Heart left ventricle (tissue), 16 donors: ENCODE measurements at places on chromosomes 13 and 19. TPM values are rescaled to one million over a fixed set of nuclear protein-coding genes. Genes with fewer than 3 reads are reported as not detected.

DNA sequence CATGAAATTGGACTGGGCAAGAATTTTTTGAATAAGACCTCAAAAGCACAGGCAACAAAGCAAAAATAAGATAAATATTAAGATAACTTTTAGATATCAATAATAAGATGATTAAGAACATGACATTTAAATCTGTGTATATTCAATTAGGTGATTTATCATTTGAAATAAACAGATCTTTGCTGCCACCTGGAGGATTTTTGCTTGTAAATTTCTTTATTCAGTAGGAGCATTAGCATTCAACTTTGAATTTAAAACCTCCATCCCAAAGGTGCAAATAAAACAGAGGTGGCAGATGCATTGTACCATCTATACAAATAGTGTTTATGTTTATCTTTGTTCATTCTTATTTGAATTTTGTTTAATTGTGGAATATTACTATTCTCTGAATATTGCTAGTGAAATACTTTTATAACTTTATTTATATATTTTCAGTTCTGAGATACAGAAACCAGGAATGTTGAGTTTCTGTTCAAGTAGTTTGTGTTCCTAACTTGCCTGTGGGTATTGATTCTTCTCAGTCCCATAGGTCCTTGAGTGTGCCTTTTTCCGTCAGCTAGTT is 20.9 kb downstream of the COG6 start:
- H3K27me3 ChIP-seq: no peaks in the 10 kb centered on the region
- DNase-seq: no peak
- no peaks in the 10 kb centered on the region for H3K4me1 ChIP-seq
- no peak overlapping the region for H3K27ac ChIP-seq
- H3K36me3 ChIP-seq: peaks cover 40% of the 10 kb centered on the region

DNA sequence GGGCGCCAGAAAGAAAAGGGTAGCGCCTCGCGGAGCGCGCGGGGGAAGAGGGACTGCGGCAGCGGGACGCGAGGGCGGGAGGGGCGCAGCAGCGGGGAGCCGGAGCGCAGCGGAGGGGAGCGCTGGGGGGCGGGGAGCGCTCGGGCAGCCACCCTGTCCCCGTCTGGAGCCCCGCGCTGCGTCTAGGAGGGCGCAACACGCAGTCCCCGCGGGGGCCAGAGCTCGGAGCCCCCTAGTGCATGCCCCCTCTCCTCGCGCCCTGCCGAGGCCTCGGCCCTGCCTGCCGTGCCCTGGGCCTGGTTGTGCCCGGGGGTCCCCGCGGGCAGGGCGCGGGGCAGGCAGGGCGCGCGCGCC is 37.9 kb downstream of the SOX1 start:
- no peaks in the 10 kb centered on the region for H3K4me1 ChIP-seq
- no peak overlapping the region for H3K4me3 ChIP-seq
- no peak for DNase-seq
- H3K27me3 ChIP-seq: peaks cover 96% of the 10 kb centered on the region

The LILRA6 gene
- polyA plus RNA-seq: 1.7 TPM

DNA sequence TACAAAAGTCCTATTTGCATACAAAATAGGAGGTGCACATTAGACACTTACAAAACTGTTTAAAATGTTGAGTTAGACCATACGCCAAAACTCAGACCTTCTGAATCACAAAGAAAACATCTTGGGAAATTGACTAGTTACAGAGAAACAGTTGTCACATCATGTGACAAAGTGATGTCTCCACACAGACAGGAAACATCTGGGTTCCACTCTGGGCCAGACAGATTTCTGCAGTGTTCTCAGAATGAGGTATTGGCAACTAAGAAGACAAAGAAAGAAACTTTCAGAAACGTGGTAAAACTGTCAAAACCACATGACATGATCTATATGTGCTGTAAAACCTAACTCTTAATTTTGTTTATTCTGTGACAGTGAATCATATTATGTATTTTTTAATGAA is 6.7 kb downstream of the ZNF793 start:
- DNase-seq: no peak
- H3K36me3 ChIP-seq: peaks cover 6% of the 10 kb centered on the region
- H3K4me3 ChIP-seq: no peak overlapping the region
- no peaks in the 10 kb centered on the region for H3K27me3 ChIP-seq
- H3K27ac ChIP-seq: no peak overlapping the region

- H3K4me3 ChIP-seq: no peak overlapping the region
- peaks cover 7% of the 10 kb centered on the region for H3K4me1 ChIP-seq
- DNase-seq: no peak
- no peaks in the 10 kb centered on the region for H3K27me3 ChIP-seq
These were observed 10.9 kb downstream of the MIR17HG start for GRCh38 chr13:91358387-91358782.

DNA sequence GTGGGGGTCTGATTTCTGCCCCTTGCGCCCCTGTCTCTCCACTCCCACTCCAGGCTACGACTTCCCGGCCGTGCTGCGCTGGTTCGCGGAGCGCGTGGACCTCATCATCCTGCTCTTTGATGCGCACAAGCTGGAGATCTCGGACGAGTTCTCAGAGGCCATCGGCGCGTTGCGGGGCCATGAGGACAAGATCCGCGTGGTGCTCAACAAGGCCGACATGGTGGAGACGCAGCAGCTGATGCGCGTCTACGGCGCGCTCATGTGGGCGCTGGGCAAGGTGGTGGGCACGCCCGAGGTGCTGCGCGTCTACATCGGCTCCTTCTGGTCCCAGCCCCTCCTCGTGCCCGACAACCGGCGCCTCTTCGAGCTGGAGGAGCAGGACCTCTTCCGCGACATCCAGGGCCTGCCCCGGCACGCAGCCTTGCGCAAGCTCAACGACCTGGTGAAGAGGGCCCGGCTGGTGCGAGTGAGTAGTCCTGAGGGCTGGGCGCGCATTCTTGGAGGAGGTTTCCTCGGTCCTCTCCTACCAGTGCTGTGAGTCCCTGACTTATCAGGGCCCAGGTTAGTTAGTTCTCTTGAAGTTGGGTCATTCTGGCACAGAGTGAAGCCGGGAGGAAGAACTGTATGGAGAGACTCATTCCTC is 12.7 kb downstream of the EHD2 start:
- no peak overlapping the region for H3K4me3 ChIP-seq
- H3K27me3 ChIP-seq: peaks cover 19% of the 10 kb centered on the region

The CD22 gene
- 0.11 TPM for polyA plus RNA-seq

The FFAR2 gene
- polyA plus RNA-seq: 0.15 TPM

- H3K4me3 ChIP-seq: no peak overlapping the region
- H3K4me1 ChIP-seq: peaks cover 29% of the 10 kb centered on the region
- H3K27ac ChIP-seq: peak overlapping the region; percentile 59
- H3K27me3 ChIP-seq: no peaks in the 10 kb centered on the region
These were observed 26.8 kb downstream of the PPP5C start for GRCh38 chr19:46373491-46374359.

GRCh38 chr13:33644581-33645543 is 173.1 kb upstream of the RFC3 start:
- peak overlapping the region; percentile 68 for H3K27ac ChIP-seq
- no peak overlapping the region for H3K4me3 ChIP-seq
- H3K4me1 ChIP-seq: peaks cover 36% of the 10 kb centered on the region
- DNase-seq: peak; percentile 34
- no peaks in the 10 kb centered on the region for H3K27me3 ChIP-seq

DNA sequence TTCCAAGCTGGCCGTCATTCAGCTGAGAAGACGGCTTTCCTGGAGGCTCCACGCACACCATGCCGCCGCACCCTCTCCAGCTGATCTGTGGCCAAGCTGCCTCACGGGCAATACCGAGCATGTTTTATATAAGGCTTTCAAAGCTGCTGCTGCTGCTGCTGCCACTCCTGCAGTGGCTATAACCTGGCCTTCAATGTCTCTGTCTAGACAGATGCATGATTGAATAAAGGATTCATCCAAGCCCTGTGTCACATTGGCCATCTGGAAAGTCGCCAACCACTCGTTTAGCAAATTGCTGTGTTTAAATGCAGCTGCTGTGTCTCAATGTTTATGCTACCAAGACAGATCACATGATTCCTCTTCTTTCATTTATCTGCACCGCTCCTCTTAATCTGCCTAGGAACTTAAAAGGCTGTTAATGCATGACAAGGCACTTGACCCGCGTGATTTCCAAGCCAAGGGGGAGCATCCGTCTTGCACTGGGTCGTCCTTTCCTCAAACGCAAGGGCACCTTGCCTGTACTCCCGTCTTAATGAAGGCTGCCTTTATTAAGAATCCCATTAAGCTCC is 114.3 kb downstream of the TEX26 start:
- no peaks in the 10 kb centered on the region for H3K4me1 ChIP-seq
- H3K27me3 ChIP-seq: peaks cover 7% of the 10 kb centered on the region
- H3K27ac ChIP-seq: no peak overlapping the region

DNA sequence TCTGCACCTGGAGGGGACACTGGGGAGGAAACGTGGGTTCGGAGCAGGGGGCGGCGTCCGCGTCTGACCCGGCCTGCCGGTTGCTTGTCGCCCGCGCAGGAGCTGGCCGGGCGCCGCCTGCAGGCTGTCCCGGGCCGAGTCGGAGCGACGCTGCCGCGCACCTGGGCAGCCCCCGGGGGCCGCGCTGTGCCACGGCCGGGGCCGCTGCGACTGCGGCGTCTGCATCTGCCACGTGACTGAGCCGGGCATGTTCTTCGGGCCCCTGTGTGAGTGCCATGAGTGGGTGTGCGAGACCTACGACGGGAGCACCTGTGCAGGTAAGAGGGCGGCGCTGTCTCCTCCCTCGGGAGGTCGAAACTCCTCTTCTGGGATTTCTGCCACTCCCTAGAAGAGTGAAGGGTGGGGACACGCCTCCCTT is 1.3 kb downstream of the ITGBL1 start:
- peak overlapping the region; percentile 8 for H3K4me3 ChIP-seq
- H3K36me3 ChIP-seq: no peaks in the 10 kb centered on the region
- H3K27ac ChIP-seq: no peak overlapping the region
- H3K27me3 ChIP-seq: no peaks in the 10 kb centered on the region
- DNase-seq: no peak
- H3K4me1 ChIP-seq: no peaks in the 10 kb centered on the region

DNA sequence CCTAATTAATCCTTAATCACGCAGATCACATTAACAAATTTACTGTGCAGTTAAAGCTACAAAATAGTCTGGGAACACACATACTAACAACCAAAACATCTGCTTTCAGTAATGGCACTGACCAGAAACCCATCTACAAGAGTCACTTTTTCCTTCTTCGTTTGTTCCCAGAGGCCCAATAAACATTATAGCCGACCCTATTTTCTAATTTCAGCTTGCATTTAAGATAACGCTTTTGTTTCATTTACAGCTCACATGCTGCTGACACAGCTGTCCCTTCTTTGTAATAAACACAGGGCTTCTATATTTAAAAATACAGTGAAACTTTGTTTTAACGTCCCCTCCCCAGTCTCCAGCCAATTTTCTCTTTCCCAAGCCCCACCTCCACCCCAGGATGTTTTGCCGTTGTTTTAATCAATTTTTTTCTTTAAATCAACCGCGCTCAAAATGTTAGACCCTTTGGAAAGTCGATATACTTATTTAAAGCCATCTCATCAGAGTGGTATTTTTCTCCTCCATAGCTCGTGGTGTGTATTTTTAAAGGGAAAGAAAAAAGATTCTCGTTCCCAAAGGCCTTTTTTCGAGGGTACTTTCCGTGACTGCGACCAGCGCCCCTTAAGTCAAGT is 1.7 kb upstream of the WBP4 start:
- peak overlapping the region; percentile 95 for H3K27ac ChIP-seq
- no peaks in the 10 kb centered on the region for H3K36me3 ChIP-seq
- no peak for DNase-seq
- H3K4me1 ChIP-seq: peaks cover 68% of the 10 kb centered on the region
- peak overlapping the region; percentile 78 for H3K4me3 ChIP-seq

DNA sequence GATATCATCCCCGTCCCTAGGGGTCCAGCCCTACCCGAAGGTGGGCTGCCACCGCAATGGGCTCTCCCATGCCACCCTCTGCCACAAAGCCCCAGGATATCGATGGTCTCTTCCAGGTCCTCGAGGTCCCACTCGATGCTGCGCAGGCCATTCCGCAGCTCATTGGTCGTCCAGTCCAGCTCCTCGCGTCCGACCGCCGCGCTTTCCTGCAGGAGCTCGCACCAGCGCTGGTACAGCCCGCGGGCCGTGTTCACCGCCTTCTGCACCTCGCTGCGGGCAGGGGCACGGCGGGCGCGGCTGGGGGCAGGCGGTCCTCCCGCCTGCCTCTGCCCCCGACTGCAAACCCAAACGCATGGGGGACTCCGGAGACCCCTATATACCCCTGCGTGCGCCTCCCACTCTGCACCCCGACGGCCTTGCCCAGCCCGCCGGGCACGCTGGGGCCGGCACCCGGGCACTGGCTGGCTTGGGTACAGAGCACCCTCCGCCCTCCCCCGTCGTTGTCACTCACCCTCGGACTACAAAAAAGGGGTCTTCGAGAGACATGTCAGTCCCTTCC is 468 bp downstream of the STX10 start:
- H3K4me3 ChIP-seq: peak overlapping the region; percentile 91
- no peaks in the 10 kb centered on the region for H3K27me3 ChIP-seq
- H3K27ac ChIP-seq: peak overlapping the region; percentile 99
- peak; percentile 45 for DNase-seq
- H3K36me3 ChIP-seq: peaks cover 11% of the 10 kb centered on the region

The C19orf85 gene
- polyA plus RNA-seq: not detected

DNA sequence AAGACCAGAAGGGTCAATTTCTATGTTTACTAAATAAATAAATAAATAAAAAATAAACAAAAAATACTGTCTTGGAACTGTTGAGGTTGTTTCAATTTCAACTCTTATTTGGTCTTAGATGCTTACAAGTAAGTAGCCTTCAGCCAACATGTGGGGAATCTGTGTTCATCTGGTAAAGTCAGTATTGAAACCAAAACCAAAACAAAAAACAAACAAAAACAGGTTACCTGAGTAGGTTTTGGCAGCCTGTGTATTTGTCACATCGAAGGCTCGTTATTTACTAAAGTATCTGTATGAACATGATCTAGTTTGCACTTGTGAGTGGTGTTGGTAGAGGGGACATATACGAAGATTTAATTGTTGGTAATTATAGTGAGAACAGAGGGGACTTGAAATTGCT is 471.5 kb downstream of the SLITRK5 start:
- no peaks in the 10 kb centered on the region for H3K4me1 ChIP-seq
- H3K4me3 ChIP-seq: no peak overlapping the region
- H3K27ac ChIP-seq: no peak overlapping the region
- no peak for DNase-seq
- H3K36me3 ChIP-seq: no peaks in the 10 kb centered on the region

DNA sequence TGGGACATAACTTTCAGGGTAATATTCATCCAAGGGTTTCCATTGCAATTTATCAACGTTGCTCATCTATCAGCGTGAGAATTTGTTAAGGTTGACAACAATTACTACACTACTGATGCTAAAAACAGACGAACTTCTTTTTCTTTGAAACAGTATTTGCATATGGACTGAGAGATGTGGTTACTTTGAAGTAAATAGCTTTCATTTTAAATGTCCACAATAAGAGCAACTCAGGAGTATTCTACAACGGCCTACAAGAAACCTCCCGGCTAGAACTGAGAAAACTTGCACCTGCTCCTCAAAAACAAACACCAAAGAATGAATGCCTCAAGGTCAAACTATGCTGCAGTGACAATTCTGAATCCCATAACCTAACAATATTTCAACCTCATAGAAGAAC is 238.4 kb downstream of the IRS2 start:
- DNase-seq: no peak
- no peak overlapping the region for H3K4me3 ChIP-seq
- no peak overlapping the region for H3K27ac ChIP-seq
- H3K36me3 ChIP-seq: no peaks in the 10 kb centered on the region

- DNase-seq: peak; percentile 52
- H3K4me3 ChIP-seq: peak overlapping the region; percentile 24
- H3K36me3 ChIP-seq: no peaks in the 10 kb centered on the region
- H3K27ac ChIP-seq: peak overlapping the region; percentile 7
These were observed 15.9 kb upstream of the RANBP3 start for GRCh38 chr19:5993648-5994358.

GRCh38 chr19:10184636-10185035 is 10.1 kb downstream of the DNMT1 start:
- peaks cover 4% of the 10 kb centered on the region for H3K4me1 ChIP-seq
- no peak overlapping the region for H3K27ac ChIP-seq
- H3K4me3 ChIP-seq: no peak overlapping the region
- no peak for DNase-seq

The EXOSC5 gene
- polyA plus RNA-seq: 40.4 TPM

The C13orf42 gene
- polyA plus RNA-seq: not detected
